ENCODE measurements at places on chromosomes 2 and 18.

DNA sequence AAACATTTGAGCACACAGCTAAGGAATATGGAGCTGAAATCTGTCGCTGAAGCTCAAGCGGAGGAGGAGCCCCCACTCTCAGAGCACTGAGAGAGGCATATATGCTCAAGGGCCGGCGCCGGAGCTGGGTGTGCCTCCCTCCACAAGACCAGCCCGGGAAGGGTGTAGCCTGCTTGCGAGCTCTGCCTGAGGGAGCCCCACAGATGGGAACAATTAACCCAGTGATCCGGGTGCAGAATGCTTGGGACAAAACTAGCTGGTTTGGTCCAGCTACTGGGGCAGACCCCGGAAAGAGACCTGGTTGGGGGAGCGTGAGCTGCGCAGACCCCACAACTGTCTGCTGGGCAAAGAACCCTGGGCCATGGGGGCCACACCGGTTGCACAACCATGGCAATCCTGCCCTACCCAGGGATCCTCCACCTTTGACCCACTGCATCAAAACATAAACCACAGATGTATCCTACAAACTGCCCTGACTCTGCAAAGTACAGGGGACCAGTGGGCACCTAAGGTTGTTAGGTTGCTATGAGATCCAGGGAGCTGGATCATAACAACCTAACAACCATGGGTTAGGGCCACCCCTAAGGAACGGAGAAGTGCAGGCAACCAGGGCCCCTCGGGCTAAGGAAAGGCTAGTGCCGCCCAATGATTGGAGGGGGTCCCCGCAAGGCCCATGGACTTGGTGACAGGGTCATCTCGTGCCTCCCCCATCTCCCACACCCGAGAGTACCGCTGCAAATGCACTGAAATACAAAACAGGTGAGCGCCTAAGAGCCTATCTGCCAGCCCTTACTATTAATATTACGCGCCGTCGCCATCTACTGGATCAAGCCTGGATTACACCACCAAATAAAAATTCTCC, 53.4 kb upstream of the SCN1A start:
- peak; percentile 76 for DNase-seq

DNA sequence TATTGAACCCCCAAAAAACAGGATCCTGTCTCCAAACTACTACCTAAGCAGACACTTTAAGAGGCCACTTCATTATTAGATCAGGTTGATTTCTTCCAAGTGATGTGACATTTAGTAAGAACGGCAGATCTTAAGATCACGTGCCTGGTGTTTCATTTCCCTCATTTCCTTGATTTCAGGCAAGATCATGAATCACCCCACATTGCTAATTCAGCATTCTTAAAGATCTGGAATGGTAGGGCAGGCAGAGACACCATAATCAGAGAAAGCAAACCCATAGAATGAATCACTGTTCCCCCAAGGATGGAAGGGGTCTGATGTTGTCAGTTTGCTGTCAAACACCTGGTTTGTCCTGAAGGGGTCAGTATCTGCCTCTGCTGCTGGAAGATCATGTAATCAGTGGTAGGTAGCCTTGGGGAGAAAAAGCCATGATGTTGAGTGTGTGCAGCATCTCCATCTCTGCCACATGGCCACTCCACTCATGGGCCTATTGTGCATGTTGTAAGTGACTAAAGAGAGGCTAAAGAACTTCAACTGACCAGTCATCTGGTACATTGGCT, 133.9 kb downstream of the ARHGAP15 start:
- no peak for DNase-seq

DNA sequence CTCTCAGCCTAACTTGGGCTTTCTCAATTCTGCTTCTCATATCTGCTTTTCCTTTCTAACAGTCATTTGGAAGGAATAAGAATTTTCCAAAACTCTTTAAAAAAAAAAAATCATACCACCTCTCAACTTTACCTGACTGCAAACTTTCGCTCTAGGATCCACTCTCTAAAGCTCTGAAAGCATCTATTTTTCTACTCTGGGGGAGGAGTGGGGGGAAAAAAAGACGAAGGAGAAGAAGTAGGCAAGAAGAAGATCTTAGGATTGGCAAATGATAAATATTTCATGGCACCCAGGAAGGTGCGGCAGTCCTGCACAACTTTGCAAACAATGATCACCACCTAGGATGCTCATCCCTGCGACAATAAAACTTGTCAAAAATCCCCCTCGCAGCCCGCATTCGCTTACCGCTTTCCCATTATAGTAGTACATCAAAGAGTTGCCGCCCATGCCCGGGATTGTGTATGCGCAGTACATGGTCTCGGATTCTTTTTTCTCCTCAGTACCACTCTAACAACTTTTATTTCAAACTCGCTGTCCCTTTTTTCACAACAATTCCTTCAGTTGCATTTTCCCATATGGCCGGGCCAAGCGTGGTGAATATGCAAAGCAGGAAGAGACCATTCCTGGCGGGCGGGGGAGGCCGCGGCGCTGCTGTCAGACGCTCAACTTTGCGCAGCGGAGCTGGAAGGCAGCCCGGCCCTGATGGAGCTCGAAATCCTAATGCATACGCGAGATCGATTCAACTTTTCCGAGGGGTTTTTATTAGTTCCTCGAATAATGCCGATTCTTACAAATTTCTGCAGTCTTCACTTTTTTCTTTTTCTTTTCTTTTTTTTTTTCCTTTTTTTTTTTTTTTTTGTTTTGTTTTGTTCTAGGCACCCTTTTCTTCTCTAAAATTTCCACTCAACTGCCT, 266.5 kb downstream of the TCF4 start:
- DNase-seq, result peak; percentile 97

- no peak for DNase-seq
Observed at GRCh38 chr2:122663620-122664019, 908.2 kb downstream of the TSN start.

- no peak for DNase-seq
Observed at GRCh38 chr2:45104429-45104828, 95.2 kb upstream of the SIX2 start.

- no peak for DNase-seq
Observed at GRCh38 chr18:59993560-59993959, 93.8 kb downstream of the PMAIP1 start.

GRCh38 chr2:66445925-66446871, 11.3 kb downstream of the MEIS1 start:
- peak; percentile 87 for DNase-seq

GRCh38 chr2:107062173-107062572, 176.2 kb upstream of the ST6GAL2 start:
- DNase-seq, result no peak

GRCh38 chr2:85997017-85997970, 108.4 kb downstream of the POLR1A start:
- no peak for DNase-seq

DNA sequence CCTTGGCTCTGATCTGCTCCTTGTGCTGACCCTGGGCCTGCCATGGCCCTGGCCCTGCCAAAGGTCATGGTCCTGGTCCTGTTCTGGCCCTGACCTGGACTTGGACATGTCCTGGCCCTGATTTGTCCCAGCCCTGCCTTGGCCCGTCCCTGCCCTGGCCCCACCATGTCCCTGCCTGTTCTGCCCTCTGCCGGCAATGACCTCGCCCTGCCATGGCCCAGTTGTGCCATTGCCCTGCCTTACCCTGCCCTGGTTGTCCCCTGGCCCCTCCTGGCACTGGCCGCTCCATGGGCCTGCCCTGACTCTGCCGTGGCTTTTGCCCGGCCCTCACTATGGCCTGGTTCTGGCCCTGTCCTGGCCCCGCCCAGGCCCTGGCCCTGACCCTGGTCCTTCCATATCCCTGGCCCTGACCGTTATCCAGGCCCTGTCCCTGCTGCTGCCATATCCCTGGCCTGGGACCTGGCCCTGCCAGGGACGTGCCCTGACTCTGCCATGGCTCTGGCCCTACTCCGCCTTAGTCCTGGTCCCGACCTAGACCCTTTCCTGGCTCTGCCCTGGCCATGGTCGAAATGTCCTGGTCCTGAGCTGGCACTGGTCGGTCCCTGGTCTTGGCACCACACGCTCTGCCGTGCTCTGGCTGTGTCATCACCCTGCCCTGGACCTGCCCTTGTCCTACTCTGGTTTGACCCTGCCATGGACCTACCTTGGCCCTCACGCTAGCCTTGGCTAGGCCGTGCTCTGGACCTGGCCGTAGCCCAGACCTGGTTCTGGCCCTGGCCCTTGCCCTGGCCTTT, 6.8 kb upstream of the ANKRD62 start:
- DNase-seq, result peak; percentile 80

GRCh38 chr2:82852787-82853186, 1606.3 kb downstream of the SUCLG1 start:
- DNase-seq, result no peak

GRCh38 chr2:37349231-37349860, 4.9 kb downstream of the QPCT start:
- no peak for DNase-seq

DNA sequence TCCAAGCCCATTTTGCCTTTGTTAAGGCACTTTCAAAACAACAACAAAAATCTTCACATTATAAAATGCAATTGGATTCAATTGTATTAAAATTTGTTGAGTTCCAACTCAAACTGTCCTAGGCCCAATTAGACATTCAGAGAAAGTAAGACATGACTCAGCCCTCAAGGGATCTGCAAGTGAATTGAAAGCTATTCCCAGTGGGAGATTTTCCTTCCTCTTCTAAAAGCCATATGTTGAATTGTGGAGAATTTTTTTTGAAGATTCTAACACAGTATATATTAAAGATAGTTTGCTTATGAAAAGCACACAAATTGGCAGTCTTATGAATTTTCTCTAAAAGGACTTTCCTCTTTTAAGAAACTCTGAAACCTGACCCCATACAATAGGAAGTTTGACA, 268.0 kb upstream of the PARD3B start:
- DNase-seq, result no peak

DNA sequence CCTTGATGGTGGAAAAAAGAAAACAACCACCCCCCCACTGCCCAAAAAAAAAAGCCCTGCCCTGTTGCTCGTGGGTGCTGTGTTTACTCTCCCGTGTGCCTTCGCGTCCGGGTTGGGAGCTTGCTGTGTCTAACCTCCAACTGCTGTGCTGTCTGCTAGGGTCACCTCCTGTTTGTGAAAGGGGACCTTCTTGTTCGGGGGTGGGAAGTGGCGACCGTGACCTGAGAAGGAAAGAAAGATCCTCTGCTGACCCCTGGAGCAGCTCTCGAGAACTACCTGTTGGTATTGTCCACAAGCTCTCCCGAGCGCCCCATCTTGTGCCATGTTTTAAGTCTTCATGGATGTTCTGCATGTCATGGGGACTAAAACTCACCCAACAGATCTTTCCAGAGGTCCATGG, 28.0 kb downstream of the MAL start:
- peak; percentile 44 for DNase-seq

DNA sequence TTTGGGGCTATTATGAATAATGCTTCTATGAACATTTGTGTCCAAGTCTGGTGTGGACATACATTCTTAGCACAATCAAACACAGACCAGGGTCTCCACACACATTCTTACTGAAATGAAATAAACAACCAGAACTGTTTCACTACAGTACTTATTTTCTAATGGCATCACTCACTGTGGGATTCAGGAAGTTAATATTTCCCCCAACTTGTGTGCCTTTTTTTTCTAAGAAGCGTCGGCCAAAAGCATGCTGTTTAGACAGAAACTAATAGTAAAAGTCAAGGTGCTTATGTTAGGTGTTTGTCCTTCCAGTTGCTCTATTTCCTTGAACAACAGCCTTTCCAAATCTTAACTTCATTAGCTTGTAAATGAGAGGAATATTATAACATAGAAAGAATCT, 117.6 kb downstream of the DOCK10 start:
- no peak for DNase-seq

GRCh38 chr2:236673126-236673822, 103.6 kb downstream of the ACKR3 start:
- peak; percentile 55 for DNase-seq

DNA sequence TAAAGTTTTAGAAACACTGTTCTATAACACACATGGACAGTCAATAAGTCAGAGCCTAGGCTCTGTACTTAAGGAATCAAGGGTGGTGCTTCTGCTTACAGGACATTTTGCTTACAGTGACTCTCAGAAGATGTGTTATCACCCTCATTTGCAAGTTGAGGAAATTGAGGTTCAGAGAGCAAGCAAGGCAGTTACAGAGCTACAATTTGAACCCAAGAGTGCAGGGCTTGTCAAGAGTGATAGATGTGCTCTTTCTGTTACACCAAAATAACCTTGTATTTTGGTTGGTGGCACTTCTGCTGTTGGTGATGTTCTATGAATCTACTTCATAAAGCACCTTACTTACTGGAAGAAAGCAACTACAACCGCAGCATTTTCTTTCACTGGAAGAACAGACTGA, 170.2 kb downstream of the THADA start:
- DNase-seq, result no peak

DNA sequence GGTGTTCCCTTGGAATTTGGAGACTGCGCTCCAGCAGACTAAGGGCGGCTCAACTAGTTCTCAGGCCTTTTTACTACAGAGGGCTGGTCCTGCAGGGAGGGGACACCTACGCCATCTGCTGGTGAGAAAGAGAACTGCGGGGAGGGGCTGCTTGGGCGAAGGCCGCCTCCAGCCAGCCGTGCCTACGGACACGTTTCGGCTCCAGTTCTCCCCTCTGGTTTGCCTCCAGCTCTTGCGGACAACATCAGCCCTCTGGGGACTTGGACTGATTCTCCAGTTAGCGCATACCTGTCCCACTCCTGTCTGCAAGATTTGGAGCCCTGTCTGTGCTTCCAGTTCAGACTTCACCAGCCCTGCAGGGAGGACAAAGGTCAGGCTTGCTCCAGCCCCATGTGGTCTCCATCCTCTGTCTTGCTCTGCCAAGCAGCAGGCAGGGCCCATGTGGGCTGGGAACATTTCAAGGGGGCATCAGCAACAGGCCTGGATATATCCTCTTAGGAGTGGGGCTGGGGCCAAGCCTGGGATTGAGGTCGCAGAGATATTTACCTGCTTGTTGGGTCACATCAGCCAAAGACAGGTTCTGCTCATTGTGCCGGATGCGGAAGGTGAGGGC, 10.3 kb downstream of the PTPRN start:
- DNase-seq, result peak; percentile 92

DNA sequence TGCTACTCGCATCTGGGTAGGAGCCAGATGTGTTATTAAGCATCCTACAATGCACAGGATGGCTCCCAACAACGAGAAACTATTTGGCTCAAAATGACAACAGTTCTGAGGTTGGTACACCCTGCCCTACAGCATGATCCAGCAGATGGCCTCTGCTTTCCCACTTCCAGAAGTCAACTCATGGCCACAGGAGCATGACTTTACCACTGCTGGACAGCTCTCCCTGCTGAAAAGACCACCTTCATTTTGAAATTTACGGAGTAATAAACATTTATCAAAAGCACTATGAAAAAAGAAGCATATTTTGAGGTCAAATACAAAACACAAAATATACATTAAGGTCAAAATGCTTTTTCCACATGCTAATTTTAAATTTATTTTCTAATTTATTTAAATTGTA, 13.7 kb downstream of the NXPH2 start:
- no peak for DNase-seq

DNA sequence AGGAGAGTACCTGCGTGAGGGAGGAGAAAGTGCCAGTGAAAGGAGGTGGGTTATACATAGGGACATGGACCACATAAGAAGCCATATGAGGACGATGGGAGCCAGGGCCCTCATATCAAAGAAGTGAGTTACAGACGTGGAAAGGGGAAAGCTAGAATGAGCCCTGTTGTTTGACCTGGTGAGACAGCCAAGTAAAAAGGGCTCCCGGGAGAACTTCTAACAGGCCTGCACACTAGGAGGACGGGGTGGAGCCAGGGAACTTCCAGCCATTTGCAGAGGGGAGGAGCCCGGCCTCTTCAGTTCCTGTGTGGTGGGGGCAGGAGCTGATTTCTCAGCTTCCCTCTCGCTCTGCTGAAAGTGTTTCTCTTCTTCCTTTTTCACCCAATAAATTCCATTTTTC, 84.1 kb upstream of the SLC66A3 start:
- peak; percentile 47 for DNase-seq

GRCh38 chr2:36801088-36801487, 104.6 kb downstream of the VIT start:
- no peak for DNase-seq

Data from posterior vena cava (tissue), 2 donors.